ENCODE measurements at places on chromosomes 13 and 19.

DNA sequence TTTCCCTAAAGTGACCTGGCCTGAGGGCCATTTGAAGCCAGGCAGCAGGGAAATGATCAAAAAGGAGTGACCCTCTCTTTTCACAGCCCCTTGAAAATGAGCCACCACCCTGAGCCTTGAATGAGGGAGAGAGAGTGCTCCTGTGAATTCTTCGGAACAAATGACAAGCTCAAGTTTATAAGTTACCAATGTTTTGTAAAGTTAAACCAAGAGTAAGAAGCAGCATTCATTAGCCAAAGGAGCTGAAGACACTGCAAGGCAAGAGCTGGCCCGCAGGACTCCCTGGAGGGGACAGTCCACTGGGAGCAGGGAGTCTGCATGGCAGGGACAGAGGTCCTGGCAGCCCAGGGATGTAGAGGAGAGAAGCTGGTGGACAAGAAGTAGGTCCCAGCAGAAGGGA lies 16.7 kb upstream of the CCNP start:
- DNase-seq = no peak

GRCh38 chr19:10642473-10643171 lies 11.5 kb upstream of the ILF3 start:
- DNase-seq = no peak

- DNase-seq = no peak
Measured at GRCh38 chr19:41274802-41275201, 10.6 kb downstream of the HNRNPUL1 start.

- no peak for DNase-seq
Measured at GRCh38 chr13:76707360-76707759, 178.8 kb downstream of the KCTD12 start.

GRCh38 chr19:38850436-38850975 lies 720 bp upstream of the HNRNPL start:
- no peak for DNase-seq

DNA sequence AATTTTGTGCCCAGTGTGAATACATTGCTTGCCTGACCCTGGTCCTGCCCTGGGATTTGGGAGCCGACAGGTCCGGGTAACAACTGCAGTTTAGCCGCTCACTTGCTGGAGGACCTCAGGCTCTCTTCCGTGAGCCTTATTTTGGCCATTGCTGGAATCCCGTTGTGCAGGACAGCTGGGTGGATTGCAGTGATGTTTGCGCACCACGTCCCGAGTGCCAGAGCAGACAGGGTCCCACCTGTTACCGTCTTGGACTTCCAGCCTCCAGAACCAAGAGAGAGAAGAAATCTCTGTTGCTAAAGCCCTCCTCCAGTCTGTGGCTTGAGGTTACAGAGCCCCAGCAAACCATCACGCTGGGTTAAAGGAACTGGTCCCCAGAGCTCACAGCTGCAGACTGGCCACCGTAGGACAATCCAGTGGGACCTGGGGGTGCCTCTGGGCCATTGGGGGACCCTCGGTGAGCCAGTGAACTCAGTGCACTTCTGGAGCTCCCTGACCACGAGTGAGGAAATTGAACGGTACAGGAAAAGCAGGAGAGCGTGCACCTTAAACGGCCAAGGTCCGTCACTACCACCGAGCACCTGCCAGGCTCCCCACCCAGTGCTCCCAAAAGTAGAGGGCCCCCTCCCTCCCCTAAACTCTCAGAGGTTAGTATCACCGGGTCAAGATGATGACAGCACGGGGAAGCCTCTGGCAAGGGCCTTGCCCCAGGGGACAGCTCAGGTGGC lies 92.9 kb downstream of the GNG7 start:
- no peak for DNase-seq

DNA sequence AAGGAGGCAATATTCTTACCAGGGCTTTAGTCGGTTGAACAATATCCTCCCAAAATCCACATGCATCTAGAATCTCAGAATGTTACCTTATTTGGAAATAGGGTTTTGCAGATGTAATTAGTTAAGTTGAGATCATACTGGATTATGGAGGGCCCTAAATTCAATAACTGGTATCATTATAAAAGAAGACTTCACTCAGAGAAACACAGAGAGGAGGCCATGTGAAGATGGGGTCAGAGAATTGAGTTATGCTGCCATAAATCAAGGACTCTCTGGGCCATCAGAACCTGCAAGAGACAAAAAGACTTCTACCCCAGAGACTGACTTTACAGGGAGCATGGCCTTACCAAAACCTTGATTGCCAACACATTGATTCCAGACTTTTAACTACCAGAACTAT lies 1611.1 kb downstream of the SLITRK5 start:
- DNase-seq = no peak

DNA sequence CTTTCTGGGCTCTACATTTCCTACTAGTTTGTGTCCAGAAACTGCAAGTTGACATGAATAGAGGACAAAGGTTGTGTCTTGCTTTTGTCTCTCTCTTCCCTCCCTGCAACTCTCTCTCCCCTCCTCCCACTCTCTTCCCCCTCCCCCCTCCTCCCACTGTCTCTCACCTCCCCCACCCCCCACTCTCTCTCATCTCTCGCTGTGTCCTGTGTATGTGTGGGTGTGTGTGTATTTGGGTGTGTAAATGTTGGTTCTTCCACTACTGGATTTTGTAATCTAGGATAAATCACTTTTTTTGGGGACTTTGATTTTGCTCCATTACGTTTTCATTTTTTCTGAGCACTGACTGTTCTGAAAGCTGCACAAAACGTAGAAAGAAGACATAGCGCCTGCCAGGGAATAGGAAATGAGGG lies 48.4 kb downstream of the AKAP11 start:
- DNase-seq = no peak

DNA sequence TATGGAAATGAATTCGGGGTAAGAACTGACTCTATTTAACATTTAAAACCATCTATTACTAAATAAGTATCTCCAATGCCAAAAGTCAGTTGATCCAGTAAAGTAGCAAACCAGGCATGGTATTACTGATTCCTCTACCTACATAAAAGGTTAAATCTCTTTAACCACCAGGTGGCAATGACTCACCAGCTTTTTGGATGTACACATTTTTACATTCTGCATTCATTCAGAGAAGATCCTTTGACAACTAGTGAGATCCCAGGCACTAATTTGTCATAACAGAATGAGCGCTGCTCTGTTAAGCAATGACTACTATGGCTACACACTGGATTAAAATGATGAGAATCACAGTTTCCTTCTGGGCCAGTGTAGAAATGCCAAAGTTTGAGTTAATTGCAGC lies 329.8 kb upstream of the GPC6 start:
- no peak for DNase-seq
